ENCODE measurements at places on chromosomes 1 and 21. TPM values are rescaled to one million over a fixed set of nuclear protein-coding genes. Genes with fewer than 3 reads are reported as not detected.

Gene APCS
- not detected for total RNA-seq

Gene ZBTB18
- total RNA-seq: 7.0 TPM

Gene AMY1C
- total RNA-seq: not detected

Gene NPR1
- 46.2 TPM for total RNA-seq

Gene LCE1C
- total RNA-seq: not detected

Gene SYCP1
- total RNA-seq: not detected
